Lower leg skin (tissue), 4 donors: ENCODE measurements at places on chromosomes 7 and 10.

DNA sequence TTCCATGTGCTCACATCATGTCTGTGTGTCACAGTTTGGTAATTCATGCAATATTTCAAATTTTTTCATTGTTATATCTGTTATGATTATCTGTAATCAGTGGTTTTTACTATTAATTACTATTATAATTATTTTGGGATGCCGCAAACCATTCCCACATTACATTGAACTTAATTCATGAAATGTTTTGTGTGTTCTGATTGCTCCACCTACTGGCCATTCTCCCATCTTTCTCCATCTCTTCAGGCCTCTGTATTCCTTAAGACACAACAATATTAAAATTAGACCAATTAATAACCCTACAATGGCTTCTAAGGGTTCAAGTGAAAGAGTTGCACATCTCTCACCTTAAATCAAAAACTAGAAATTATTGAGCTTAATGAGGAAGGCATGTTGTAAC is 398.5 kb downstream of the PCDH15 start:
- no peak for DNase-seq

GRCh38 chr7:96023387-96023786 is 251.0 kb downstream of the DYNC1I1 start:
- DNase-seq: no peak

GRCh38 chr10:57395923-57396322 is 871.8 kb downstream of the IPMK start:
- DNase-seq: no peak

DNA sequence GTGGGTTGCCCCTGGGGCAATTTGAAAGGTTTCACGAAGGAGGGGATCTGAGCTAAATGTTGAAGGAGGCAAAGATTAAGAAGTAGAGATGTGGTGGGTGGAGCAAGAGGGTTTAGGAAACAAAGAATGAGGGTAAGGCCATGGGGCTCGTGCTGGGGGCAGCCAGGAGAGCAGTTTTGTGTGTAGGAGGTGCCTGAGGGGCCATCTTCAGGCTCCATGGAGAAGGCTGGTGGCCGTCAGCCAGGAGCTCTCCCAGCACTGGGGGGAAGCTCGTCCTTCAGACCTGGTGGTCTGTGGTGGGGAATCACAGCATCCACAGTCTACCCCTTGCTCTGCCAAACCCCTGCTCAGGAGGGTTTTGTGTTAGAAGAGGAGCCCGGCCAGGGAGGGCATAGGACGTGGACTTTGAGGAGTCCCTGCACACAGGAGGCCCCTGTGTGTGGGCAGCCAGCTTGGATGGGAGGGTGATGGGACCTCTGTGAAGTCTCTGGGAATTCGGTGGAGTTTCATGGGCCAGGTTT is 11.8 kb upstream of the CXCL12 start:
- DNase-seq: no peak
